Calu3 (cell line): ENCODE measurements at places on chromosomes 13 and 19. TPM values are rescaled to one million over a fixed set of nuclear protein-coding genes. Genes with fewer than 3 reads are reported as not detected.
A peak's percentile ranks its signal among the peaks of the same experiment; 100 is the strongest.

GRCh38 chr19:3687393-3687773 is 12.9 kb downstream of the PIP5K1C start:
- no peaks in the 10 kb centered on the region for H3K27me3 ChIP-seq
- no peaks in the 10 kb centered on the region for H3K4me1 ChIP-seq
- no peak overlapping the region for H3K4me3 ChIP-seq
- no peak for DNase-seq
- H3K36me3 ChIP-seq = peaks cover 4% of the 10 kb centered on the region

GRCh38 chr19:42440357-42441048 is 2.2 kb downstream of the CXCL17 start:
- peaks cover 55% of the 10 kb centered on the region for H3K4me1 ChIP-seq
- peak overlapping the region; percentile 17 for H3K4me3 ChIP-seq
- peak; percentile 92 for DNase-seq

- H3K27me3 ChIP-seq = no peaks in the 10 kb centered on the region
- no peak for DNase-seq
- no peak overlapping the region for H3K4me3 ChIP-seq
- H3K4me1 ChIP-seq = no peaks in the 10 kb centered on the region
- no peak overlapping the region for H3K27ac ChIP-seq
Observed at GRCh38 chr13:68588623-68589022, 1358.5 kb upstream of the PCDH9 start.

The CYP4F12 gene
- 3.8 and 8.8 TPM in 2 replicates for total RNA-seq

DNA sequence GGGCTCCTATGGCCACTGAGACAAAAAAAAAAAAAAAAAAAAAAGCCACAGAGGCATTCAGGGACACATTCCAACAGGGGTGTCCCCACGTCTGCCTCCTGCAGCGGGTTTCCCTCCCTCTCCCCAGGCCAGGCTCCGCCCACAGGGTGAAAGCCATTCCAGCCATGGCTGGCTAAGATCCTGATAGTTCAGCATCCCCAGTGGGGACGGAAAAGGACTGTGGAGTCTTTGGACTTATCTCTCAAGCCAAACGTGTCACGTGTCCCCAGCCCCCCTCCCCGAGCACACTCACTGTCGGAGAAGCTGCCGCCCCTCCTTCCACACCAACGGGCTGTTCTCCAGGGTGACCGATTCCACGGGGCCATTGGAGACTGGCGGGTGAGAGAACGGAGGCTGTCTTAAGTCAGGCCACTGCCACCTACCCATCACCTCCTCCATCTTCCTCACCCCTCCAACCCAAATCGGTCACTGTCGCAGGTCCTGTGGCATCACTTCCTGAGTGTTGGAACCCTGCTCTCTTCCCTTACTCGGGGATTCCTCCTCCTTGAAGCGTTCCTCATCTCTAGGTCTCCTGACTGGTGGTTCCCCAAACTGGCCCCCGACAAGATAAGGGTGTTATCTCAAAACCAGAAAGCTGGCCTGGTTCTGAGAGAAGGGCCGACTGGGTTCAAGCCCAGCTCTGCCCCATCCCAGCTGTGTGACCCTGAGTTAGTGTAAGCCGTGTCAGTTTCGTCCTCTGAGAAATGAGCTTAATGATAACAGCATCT is 9.1 kb upstream of the FKRP start:
- peaks cover 35% of the 10 kb centered on the region for H3K4me1 ChIP-seq
- no peak overlapping the region for H3K27ac ChIP-seq
- peaks cover 51% of the 10 kb centered on the region for H3K36me3 ChIP-seq
- H3K27me3 ChIP-seq = no peaks in the 10 kb centered on the region

The WASF3 gene
- total RNA-seq = 8.7 and 10.1 TPM in 2 replicates

GRCh38 chr13:21025539-21025938 is 35.8 kb downstream of the LATS2 start:
- H3K36me3 ChIP-seq = peaks cover 9% of the 10 kb centered on the region
- DNase-seq = no peak
- H3K27me3 ChIP-seq = no peaks in the 10 kb centered on the region
- no peaks in the 10 kb centered on the region for H3K4me1 ChIP-seq
- no peak overlapping the region for H3K27ac ChIP-seq

The GCDH gene
- 23.6 and 26.8 TPM in 2 replicates for total RNA-seq

DNA sequence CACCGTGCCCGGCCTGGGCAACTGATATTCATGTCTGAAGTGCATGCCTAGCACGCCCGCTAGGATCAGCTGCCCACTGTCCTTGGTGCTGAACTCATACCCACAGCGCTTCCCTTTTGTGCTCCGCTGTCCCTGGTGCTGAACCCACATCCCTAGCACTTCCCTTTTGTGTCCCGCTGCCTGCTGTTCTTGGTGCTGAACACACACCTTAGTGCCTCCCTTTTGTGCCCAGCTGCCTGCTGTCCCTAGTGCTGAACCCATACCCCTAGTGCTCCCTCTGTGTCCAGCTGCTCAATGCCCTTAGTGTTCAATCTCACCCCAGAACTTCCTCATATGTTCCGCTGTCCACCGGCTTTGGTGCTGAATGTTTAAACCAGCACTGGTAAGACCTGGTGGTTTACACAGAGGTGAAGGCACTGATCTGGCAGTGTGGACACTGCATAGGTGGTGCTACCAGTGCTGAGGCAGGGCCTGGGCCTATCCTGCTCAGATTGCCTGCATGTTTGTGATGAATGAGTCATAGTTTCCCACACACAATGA is 26.3 kb upstream of the SIGLEC11 start:
- peaks cover 23% of the 10 kb centered on the region for H3K36me3 ChIP-seq
- no peaks in the 10 kb centered on the region for H3K27me3 ChIP-seq
- no peaks in the 10 kb centered on the region for H3K4me1 ChIP-seq
- H3K27ac ChIP-seq = peak overlapping the region; percentile 51
- peak; percentile 80 for DNase-seq
- H3K4me3 ChIP-seq = no peak overlapping the region

GRCh38 chr13:59951011-59951410 is 212.7 kb downstream of the DIAPH3 start:
- no peak overlapping the region for H3K4me3 ChIP-seq
- no peak for DNase-seq
- H3K4me1 ChIP-seq = no peaks in the 10 kb centered on the region
- no peaks in the 10 kb centered on the region for H3K27me3 ChIP-seq

DNA sequence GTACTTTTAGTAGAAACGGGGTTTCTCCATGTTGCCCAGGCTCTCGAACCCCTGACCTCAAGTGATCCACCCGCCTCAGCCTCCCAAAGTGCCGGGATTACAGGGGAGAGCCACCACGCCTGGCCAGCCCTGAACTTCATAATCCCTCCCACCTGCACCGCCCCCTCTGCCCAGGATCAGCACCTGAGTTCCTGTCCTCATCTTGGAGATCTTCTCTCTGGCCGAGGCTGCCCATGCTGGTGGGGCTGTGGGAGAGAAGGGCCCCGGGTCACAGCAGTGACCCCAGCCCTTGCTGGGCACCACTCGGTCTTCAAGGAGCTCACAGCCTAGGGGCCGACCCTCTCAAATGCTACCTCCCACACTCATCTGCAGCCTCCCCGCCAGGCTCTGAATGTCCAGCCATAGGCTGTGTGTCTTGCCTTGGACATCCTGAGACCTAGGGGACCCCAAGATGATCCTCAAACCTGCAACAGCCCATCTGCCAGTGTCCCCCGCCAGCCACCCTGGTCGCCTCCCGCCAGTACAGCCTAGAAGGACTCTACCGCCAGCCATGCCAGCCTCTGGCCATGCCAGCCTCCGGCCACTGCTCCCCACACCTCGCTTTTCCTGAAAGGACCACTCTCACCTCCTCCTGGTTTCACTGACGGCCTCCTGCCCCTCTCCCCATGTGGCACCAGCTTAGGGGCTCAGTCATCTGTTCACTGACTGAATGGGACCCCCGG is 1.5 kb downstream of the ATP8B3 start:
- no peaks in the 10 kb centered on the region for H3K27me3 ChIP-seq
- H3K4me3 ChIP-seq = no peak overlapping the region
- peaks cover 23% of the 10 kb centered on the region for H3K4me1 ChIP-seq
- DNase-seq = no peak
- H3K36me3 ChIP-seq = peaks cover 31% of the 10 kb centered on the region

- peaks cover 52% of the 10 kb centered on the region for H3K36me3 ChIP-seq
- no peaks in the 10 kb centered on the region for H3K4me1 ChIP-seq
- H3K27me3 ChIP-seq = no peaks in the 10 kb centered on the region
- H3K4me3 ChIP-seq = no peak overlapping the region
- no peak for DNase-seq
Observed at GRCh38 chr19:45352471-45352870, 11.9 kb downstream of the KLC3 start.

DNA sequence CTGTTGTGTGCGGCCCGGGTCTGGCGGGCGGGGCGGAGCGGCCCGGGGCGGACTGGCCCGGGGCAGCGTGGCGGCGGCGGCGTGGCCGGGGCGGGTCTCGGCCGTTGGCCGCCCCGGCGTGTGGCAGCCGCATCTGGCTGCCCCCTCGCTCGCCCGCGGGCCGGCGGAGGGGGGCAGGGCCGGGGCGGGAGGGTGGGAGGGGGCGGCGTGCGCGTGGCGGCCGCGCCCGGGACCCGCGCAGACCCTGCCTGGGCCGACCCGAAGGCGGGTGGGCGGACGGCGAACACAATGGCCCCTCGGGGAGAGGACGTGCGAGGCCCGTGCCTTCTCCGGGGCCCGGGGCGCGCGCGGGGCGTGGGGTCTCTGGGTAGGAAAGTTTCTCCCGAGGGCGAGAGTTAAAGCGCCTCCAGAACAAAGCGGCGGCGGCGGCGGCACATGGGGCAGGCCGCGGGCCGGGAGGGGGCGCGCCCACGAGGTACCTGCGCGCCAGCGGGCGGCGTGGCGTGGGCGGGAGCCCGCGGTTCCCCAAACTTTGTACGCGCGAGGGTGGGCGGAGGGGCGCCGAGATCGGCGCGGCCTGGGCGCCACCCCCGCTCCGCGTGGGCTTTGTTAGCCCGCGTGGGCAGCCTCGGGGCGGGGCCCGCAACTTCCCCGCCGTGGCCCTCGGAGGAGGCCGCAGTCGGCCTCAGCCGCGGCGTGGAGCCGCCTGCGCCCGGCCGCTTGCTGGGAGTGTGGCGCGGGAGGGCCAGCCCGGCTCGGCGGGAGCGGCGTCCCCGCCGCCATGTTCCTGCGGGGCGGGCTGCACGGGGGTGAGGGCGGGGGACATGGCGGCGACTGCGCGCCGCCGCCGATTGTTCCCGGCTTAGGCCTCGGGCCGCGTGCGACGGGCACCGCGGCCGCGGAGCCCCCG is 764 bp downstream of the MIR17HG start:
- H3K36me3 ChIP-seq = peaks cover 33% of the 10 kb centered on the region
- no peaks in the 10 kb centered on the region for H3K27me3 ChIP-seq
- H3K4me3 ChIP-seq = no peak overlapping the region

The SLC15A1 gene
- 0.99 and 1.7 TPM in 2 replicates for total RNA-seq

GRCh38 chr13:30745906-30746686 is 10.8 kb downstream of the ALOX5AP start:
- no peak overlapping the region for H3K4me3 ChIP-seq
- H3K36me3 ChIP-seq = no peaks in the 10 kb centered on the region
- no peak for DNase-seq
- H3K27ac ChIP-seq = no peak overlapping the region
- H3K27me3 ChIP-seq = no peaks in the 10 kb centered on the region

GRCh38 chr13:110343241-110343865 is 36.3 kb downstream of the COL4A2 start:
- peaks cover 6% of the 10 kb centered on the region for H3K36me3 ChIP-seq
- no peak overlapping the region for H3K27ac ChIP-seq
- no peaks in the 10 kb centered on the region for H3K27me3 ChIP-seq
- no peak overlapping the region for H3K4me3 ChIP-seq
- no peak for DNase-seq
